ENCODE measurements at places on chromosomes 13 and 19.
A peak's percentile ranks its signal among the peaks of the same experiment; 100 is the strongest.

GRCh38 chr13:96762876-96763275 is 231.4 kb downstream of the OXGR1 start:
- no peak for DNase-seq

- peak; percentile 94 for DNase-seq
Observed at GRCh38 chr19:40603389-40604170, 2.4 kb downstream of the LTBP4 start.

- no peak for DNase-seq
Observed at GRCh38 chr13:36431204-36432105, 840 bp upstream of the CCNA1 start.

DNA sequence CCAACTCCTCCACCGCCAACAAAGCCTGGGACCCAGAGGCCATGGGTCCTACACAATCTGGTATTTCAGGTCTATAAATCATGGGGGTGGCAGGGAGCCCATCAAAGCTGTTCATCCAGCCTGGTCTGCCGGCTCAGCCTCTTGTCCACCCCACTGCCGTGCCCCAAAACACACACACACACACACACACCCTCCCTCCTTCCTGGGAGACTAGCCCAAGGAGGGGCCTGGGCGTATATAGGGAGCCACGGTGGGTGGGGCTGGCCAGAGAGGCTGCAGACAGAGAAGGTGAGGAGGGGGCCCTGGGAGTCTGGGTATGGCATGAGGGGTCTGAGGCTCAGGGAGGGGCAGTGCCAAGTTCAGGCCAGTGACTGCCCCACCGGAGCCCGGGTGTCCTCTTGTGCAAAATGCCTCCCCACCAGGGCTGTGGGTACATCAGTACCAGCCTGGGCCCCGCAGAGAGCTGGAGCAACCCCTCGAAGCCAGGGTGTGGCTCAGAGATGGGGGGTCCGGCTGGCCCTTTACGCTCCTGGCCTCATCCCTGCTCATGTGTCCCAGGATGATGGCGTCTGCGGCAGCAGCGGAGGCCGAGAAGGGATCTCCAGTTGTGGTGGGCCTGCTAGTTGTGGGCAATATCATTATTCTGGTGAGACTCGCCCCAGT is at the start of gene UPK1A:
UPK1A (plus strand) TSS at position 267 of the 663 bp plus-strand sequence; CDS start at position 563, 296 bp downstream.
- no peak for DNase-seq

DNA sequence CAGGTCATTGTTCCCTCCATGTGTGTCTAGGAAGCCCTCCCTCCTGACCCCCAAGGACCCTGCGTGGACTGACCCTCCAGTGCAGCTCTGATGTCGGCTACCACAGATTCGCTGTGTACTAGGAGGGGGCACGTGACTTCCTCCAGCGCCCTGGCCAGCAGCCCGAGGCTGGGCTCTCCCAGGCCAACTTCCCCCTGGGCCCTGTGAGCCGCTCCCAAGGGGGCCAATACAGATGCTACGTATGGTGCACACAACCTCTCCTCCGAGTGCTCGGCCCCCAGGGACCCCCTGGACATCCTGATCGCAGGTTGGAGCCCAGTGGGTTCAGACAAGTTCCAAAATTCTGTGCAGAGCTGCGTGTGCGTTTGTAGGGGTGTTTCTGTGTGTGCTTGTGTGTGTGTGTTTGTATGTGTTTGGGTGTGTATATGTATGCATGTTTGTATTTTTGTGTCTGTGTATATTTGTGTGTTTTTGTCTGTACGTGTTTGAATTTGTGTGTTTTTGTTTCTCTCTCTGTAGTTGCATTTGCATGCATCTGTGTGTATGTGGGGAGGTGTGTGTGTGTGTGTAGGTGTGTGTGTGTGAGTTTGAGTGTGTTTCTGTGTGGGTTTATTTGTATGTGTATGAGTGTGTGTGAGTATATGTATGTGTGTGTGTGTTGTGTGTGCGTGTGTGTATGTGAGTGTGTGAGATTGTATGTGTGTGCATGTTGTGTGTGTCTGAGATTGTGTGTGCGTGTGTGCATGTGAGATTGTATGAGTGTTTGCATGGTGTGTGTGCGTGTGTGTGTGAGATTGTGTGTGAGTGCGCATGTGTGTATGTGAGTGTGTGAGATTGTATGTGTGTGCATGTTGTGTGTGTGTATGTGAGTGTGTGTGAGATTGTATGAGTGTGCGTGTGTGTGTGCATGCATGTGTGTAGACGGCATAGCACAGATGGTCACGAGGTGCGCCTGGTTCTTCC is 21.4 kb upstream of the LILRA2 start:
- DNase-seq: no peak

- peak; percentile 49 for DNase-seq
Observed at GRCh38 chr19:29873024-29873800, 61.4 kb downstream of the CCNE1 start.

GRCh38 chr13:96450326-96451020 is 360.6 kb downstream of the HS6ST3 start:
- no peak for DNase-seq

DNA sequence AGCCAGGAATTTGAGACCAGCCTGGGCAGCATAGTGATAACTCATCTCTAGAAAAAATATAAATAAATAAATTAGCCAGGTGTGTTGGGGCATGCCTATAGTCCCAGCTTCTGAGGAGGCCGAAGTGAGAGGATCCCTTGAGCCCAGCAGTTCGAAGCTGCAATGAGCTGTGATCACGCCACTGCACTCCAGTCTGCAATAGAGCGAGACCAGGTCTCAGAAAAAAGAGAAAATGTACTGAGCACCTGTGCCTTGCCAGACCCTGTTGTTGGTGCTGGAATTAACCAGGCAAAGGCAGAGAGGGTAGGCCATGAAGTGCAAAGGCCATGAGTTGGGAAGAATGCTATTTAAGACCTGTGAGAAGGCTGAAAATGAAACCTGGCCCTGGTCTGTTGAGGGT is 2.7 kb downstream of the CYTH2 start:
- no peak for DNase-seq

DNA sequence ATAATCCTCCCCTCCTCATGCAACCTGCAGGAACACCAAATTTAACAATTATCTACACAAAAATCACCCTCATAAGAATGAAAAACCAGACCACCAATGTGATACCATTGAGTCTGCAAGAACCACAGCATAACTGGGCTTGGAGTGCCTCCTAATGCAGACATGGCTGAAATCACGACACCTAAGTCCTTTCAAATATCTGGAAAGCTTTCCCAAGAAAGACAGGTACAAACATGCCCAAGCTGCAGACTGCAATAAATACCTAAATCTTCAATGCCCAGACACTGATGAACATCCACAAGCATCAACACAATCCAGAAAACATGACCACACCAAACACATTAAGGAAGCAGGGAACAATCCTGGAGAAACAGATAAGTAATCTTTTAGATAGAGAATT is 417.1 kb downstream of the LMO7 start:
- no peak for DNase-seq

DNA sequence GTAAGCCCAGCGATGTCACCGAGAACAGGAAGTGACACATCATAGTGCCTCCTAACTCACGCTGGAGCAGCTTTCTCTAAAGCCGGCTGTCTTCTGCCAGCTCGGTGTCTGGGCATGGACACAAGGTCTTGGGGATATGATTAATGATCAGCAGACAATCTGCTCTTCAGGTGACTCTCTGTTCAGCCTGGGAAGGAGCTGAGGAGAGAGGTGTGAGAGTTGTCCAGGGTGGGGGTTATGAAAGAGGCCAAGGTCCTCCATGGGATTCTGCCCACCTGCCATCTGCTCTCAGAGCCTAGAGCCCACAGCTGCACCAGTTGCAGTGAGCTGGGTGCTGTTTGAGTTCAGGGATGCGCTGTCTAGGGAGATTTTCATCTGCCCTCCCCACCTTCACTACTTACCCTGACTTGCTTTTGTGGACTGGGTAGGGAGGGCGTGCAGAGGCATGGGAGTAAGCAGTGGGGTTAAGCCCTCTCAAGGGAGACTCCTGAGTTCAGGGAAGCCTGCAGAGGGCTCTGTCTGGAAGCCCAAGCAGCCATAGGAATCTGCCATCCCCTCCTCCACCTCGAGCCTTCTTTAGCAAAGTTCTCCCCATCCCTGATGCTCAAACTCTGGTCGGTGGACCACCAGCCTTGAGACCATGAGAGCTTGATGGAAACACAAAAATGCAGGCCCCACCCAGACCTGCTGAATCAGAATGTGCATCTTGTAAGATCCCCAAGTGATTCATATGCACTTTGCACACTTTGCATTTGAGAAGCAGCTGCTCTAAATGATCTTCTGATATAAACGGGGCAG is 539.7 kb downstream of the RFC3 start:
- DNase-seq: no peak

- DNase-seq: no peak
Observed at GRCh38 chr13:39768962-39769361, 113.5 kb downstream of the COG6 start.

DNA sequence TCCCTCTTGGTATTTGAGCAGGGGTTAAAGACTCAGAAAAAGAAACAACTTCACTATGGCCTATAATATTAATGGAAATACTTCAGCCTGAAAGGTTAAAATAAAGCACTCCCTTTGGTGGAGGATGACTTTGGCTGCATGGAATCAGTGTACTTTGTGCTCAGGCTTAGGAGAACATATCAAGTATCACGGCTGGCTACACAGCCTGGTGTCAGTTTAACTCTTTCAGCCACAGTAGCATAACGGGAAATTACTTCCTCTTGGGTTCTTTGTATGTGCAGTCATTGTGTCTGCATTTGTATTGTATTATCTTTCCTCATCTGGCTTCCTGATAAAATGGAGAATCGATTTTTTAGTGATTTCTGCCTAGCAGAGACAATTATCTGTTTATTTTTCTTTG is 239.0 kb downstream of the GGACT start:
- no peak for DNase-seq

- DNase-seq: no peak
Observed at GRCh38 chr13:80957019-80957655, 616.2 kb upstream of the SPRY2 start.

- no peak for DNase-seq
Observed at GRCh38 chr13:42607546-42607945, 33.6 kb downstream of the TNFSF11 start.

DNA sequence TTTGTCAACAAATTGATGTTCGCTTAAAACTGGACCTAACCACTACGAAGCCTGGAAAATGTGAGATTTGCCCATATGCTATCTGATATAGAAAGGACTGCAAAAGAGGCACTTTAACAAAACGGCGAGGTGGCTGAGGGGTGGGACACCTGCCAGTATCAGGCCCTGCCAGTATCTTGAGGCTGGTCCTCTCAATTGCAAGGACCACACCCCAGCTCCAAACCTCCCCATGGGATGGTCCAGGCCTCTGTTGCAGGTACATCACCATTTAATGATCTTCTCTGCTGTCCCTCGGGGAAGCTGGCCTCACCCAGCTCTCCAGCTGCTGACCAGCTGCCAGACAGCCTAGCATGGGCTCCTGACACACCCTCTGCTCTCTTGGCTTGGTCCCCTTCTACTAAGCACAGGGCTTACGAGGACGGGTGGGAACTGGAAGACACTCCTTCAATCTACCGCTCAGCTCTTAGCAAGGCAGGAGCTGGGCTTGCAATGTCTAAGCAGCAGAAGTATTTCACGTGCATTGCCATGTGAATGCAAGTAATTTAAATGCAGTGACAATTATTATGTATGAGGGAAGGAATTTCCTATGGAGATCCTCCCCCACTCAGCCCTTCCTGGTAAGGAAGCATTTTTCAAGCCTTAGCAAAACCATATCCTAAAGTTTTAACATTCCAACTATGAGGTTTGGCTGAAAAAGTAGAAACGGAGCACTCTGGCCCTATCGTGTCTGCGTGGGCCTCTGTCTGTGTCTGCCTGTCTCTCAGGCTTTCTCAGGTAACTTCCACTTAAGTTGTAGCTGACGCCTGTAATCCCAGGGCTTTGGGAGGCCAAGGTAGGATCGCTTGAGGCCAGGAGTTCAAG is 63.9 kb downstream of the LATS2 start:
- no peak for DNase-seq

DNA sequence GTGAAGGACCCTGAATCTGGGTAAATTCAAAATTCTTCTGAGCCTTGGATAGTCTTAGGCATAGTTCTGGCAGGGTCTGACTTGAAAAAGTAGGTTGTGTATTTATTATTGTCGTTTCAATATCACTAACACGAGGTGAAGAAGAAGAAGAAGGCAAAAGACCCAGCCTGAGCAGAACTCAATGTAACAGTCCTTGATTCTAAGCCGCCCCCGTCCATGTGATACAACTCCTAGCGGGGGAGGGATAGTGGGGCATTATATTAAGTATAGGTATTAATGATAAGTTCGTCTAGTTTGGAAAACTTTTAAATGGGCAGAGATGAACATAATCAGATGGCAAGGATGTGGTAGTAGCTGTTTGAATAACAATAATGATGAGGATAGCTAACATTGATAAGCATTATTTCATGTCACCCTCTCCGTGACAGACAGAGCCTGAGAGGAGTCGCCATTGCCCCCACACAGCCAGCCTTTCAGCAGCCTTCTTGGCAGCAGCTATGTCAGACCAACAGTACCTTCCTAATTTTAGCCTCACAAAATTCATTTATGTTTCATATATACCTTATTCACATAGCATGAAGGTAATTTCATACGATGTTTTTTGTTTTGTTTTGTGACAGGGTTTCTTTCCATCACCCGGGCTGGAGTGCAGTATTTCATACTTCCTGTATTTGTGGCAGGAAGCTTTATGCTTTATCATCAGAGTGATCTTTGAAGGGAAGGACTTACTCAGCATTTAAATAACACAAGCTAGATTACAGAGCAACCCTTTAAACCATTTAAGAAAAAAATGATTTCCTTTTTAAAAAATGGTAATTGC is 64.4 kb upstream of the NPAS1 start:
- no peak for DNase-seq

- DNase-seq: no peak
Observed at GRCh38 chr19:28247243-28247642, 965.7 kb downstream of the UQCRFS1 start.

GRCh38 chr19:3450796-3451411 is 29.4 kb downstream of the SMIM24 start:
- no peak for DNase-seq

DNA sequence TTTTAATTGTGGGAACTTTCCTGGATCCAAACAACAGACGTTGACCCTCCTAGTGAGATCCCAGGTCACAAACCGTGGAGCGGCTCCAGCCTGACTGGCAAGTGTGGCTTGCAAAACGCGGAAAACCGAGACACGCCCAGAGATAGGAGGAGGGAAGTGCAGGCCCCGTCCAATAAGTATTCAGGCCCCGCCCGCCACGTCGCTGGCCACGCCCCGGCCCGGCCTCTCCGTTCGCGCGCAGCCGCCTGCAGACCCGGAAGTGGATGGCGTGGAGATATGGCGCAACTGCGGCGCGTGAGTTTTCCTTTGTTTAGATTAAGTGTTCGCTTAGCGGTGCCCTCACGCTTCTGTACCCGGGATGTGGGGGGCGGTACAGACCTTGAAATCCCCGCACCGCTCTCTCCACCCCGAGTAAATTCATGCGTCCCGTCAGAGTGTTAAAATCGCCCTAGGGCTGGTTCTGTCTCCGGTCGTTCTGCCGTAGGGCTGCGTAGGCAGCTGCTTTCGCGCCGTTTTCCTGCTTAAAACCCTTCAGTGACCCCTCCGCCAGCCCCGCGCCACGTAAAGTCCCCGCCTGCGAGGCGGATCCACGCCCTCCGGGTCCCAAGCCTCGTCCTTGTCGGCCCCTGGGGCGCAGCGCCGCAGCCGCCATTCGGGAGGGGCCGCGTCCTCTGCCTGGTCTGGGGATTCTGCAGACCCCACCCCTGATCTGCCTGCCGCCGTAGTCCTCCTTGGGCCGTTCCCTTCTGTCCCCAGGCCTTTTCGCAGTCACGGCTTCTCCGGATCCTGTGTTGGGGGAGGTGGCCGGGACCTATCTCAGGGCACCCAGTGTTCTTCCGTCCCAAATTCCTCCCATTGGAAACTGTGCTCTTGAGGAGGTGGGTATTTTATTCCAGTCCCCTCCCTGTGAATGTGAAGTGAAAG is at the start of gene ZNF766:
ZNF766 (plus strand) TSS at position 250 of the 924 bp plus-strand sequence; CDS start at position 277, 27 bp downstream.
- peak; percentile 93 for DNase-seq
